GOT3 (cell line): ENCODE measurements at places on chromosomes 3 and 15.

GRCh38 chr3:63950698-63951097 is 38.5 kb upstream of the SCAANT1 start:
- DNase-seq, result no peak

GRCh38 chr3:136714020-136714419 is 38.2 kb downstream of the STAG1 start:
- no peak for DNase-seq

GRCh38 chr3:146590521-146590920 is 14.6 kb downstream of the PLSCR5 start:
- no peak for DNase-seq

GRCh38 chr3:64650715-64651114 is 37.1 kb downstream of the ADAMTS9 start:
- no peak for DNase-seq
